Calu3 (cell line): ENCODE measurements at places on chromosomes 4 and X. TPM values are rescaled to one million over a fixed set of nuclear protein-coding genes. Genes with fewer than 3 reads are reported as not detected.

The MXRA5 gene
- total RNA-seq, result 1.9 and 2.6 TPM in 2 replicates

DNA sequence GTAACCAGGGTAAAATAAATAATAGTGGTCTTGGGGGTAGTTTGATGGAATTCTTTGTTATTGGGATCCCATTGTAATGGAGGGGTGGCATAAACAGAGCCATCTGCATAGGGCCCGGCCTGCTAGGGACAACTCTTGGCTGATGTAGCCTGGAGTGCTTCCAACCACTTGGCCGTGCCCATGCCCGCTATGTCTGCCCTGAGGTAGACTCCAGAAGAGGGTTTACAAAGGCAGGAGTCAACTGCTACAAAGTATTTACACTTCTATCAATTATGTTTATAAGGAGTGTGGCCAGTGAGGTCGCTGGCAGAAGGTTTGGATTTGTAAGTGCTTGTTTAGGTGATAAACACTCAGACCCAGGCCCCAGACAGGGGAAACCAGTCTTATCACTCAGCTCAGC, 8.1 kb downstream of the RASL11B start:
- H3K4me1 ChIP-seq, result peaks cover 19% of the 10 kb centered on the region
- H3K36me3 ChIP-seq, result no peaks in the 10 kb centered on the region
- H3K4me3 ChIP-seq, result no peak overlapping the region
- no peak for DNase-seq

The IL13RA2 gene
- total RNA-seq, result not detected in 2 replicates

The MYL5 gene
- 7.6 and 8.5 TPM in 2 replicates for total RNA-seq

DNA sequence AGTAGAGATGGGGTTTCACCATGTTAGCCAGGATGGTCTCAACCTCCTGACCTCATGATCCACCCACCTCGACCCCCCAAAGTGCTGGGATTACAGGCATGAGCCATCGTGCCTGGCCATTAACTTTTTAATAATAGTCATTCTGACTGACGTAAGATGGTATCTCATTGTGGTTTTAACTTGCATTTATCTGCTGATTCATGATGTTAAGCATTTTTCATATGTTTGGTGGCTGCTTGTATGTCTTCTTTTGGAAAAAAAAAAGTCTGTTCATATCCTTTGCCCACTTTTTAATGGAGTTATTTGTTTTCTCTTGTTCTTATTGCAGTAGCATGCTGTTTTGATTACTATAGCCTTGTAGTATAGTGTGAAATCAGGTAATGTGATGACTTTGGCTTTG, 45.8 kb downstream of the ANXA10 start:
- peaks cover 6% of the 10 kb centered on the region for H3K36me3 ChIP-seq
- H3K27ac ChIP-seq, result no peak overlapping the region
- no peaks in the 10 kb centered on the region for H3K4me1 ChIP-seq
- no peaks in the 10 kb centered on the region for H3K27me3 ChIP-seq

The ASMTL gene
- total RNA-seq, result 14.4 and 18.0 TPM in 2 replicates
